ENCODE measurements at places on chromosomes 7 and 10. TPM values are rescaled to one million over a fixed set of nuclear protein-coding genes. Genes with fewer than 3 reads are reported as not detected.

AVL9 gene
- total RNA-seq, result 53.6 TPM

GIMAP4 gene
- total RNA-seq, result 39.9 TPM

FAM221A gene
- 14.3 TPM for total RNA-seq

HOXA9 gene
- total RNA-seq, result 0.17 TPM

MYH16 gene
- 0.32 TPM for total RNA-seq

- DNase-seq, result no peak
Observed at GRCh38 chr7:150918378-150918777, 59.7 kb downstream of the KCNH2 start.

- peak; percentile 23 for DNase-seq
Observed at GRCh38 chr10:77004917-77005564, 632.6 kb downstream of the KCNMA1 start.

- DNase-seq, result no peak
Observed at GRCh38 chr7:119999738-120000475, 273.1 kb upstream of the KCND2 start.

DNA sequence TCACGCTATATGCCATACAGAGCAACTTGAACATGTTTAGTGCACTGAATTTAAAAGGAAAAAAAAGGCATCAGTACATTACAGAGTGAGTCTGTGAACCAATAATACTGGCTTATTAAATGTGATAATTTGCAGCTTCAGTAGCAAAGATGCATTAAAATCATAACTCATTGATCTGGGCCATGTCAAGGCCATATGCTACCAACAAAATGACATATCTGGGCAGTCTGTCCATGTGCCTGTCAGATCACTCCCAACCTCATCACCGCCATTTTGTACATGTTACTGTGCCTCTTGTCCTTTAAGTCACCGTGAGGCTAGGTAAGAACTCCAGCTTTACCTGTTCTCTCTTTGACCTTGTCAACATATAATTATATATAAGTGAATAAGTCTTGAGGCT is 307.4 kb upstream of the LRGUK start:
- DNase-seq, result no peak

DNA sequence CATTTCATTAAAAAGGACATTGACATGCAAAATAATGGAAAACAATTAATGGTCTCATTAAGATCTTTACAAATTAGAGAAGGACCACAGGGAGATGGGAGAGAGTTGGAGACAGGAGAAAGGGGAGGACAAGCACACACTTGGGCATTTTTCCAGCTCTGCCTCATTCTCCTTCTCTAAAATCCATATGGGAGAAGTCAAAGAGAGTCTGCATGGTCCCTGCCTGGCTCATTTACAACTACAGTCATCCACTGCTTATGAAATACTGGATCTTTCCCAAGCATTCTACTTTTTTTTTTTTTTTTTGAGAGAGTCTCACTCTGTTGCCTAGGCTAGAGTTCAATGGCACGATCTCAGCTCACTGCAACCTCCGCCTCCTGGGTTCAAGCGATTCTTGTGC is 518.9 kb upstream of the CELF2 start:
- DNase-seq, result no peak

- no peak for DNase-seq
Observed at GRCh38 chr7:76220185-76221057, 18.7 kb downstream of the SRRM3 start.

GRCh38 chr10:123563994-123564393 is 102.2 kb upstream of the GPR26 start:
- no peak for DNase-seq

DNA sequence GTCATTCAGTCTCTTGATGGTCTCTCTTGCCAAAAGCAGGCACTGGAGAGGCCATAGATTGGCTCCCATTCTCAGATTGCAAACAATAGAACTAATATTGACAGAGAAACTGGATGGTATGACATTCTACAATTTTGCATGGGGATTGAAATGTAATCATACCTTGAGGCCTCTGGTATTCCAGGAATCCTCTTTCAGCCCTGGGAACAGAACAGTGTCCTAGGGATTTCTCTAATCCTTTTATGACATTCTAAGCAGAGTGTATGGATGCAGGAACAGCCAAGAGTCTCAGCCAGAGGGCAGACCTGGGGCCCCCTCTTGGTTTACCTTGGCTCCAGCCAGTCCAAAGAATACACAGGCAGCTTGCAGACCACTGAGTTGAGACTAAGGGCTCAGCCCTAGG is 206.4 kb downstream of the KCNMA1 start:
- DNase-seq, result no peak

GRCh38 chr10:16941870-16942269 is 124.6 kb upstream of the RSU1 start:
- no peak for DNase-seq

DNA sequence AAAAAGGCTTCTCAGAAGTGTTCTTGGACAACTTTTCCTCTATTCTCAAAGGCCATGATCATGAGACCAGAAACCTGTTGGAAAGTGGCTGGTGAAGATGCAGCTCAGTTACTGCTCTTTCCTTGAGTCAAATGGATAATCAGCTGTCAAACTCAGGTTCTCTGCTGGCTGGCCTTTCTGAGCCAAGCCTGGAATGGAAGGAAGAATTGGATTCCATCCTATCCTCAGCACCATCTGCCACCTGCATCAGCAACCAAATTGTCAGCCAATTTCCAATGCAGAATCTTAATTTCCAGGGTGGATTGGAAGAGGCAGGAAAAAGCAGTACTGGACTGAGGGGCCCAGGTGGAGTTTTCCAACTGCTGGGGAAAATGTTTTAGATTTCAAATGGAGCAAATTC is 631.7 kb downstream of the KCNMA1 start:
- DNase-seq, result no peak

All from mucosa of gallbladder (tissue), 1 donor.